ENCODE measurements at places on chromosomes 2 and 18. TPM values are rescaled to one million over a fixed set of nuclear protein-coding genes. Genes with fewer than 3 reads are reported as not detected.

CCDC85A gene
- total RNA-seq, result 5.6 TPM

SATB2 gene
- total RNA-seq, result 14.5 TPM

DAW1 gene
- not detected for total RNA-seq

DNA sequence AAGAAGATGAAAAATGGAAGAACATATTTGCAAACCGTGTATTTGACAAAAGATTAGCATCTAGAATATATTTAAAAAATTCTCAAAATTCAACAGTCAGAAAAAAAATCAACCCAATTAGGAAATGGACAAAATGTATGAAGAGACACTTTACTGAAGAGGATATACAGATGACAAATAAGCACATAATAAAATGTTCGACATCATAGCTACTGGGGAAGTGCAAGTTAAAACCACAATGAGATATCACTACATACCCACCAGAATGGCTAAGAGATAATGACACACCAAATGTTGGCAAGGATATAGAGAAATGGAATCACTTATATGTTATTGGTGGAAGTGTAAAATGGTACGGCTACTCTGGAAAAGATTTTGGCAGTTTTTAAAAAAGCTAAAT is 11.7 kb upstream of the NUP35 start:
- DNase-seq, result no peak

- DNase-seq, result no peak
Observed at GRCh38 chr2:216408426-216409290, 3.6 kb upstream of the SMARCAL1 start.

GRCh38 chr2:190530248-190530900 is 4.1 kb downstream of the NEMP2 start:
- no peak for DNase-seq

GRCh38 chr18:7945882-7946281 is 378.8 kb downstream of the PTPRM start:
- DNase-seq, result no peak

GRCh38 chr2:241191081-241191480 is 2.6 kb downstream of the ANO7 start:
- DNase-seq, result no peak

GRCh38 chr2:130814931-130815680 is 21.6 kb upstream of the ARHGEF4 start:
- no peak for DNase-seq

Data from aorta (tissue), 5 donors.